Esophagus squamous epithelium (tissue), 5 donors: ENCODE measurements at places on chromosomes 16 and 17.

DNA sequence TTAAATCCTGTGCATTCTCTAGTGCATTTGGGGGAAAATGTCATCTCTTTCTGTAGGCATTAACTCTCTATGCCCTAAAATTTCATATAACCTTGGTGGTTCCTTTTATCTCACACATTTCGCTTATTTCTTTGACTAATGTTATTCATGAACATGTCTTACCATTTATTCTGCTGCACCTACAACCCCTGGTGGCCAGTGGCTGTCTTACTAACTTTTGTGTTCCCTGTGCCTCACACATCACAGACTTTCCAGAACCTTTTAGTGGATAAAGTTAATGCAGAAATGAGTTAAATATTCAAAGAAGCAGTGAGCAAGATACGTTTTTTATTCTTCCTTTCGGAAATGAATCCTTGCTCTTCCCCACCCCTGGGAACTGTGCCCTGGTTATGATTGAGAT, 111.9 kb downstream of the CDH13 start:
- no peak for DNase-seq

GRCh38 chr17:3843935-3844516, 2.0 kb downstream of the NCBP3 start:
- DNase-seq: no peak

GRCh38 chr17:42116705-42117396, 4.3 kb downstream of the KAT2A start:
- DNase-seq: peak; percentile 42

GRCh38 chr17:77572851-77573250, 385.7 kb upstream of the TNRC6C start:
- DNase-seq: no peak

- DNase-seq: no peak
Measured at GRCh38 chr16:29198731-29199521, 207.6 kb downstream of the NPIPB11 start.

- DNase-seq: no peak
Measured at GRCh38 chr17:77286641-77287431, 146.1 kb downstream of the SEC14L1 start.

GRCh38 chr16:11078812-11079459, 134.6 kb downstream of the CLEC16A start:
- DNase-seq: no peak

- no peak for DNase-seq
Measured at GRCh38 chr17:64236827-64237403, 26.1 kb downstream of the TEX2 start.

DNA sequence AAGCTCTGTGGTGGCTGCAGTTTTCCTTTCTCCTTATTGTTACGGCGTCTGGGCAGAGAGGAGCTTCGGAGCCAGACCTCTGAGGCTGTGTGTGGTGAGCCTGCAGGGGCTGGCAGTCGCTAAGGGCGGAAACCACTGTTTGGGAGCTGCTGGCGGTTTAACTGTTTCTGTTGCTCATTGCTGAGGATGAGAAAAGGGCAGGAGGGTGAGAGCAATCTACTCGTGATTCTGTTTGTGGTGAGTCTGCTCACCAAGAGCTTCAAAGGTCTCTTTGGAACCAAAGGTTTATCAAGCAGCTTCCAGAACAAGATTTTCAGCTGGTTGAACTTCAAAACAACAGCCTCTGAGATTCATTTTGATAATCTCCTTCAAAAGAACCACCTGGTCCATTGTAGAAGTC, 143.9 kb downstream of the ANKFN1 start:
- no peak for DNase-seq

DNA sequence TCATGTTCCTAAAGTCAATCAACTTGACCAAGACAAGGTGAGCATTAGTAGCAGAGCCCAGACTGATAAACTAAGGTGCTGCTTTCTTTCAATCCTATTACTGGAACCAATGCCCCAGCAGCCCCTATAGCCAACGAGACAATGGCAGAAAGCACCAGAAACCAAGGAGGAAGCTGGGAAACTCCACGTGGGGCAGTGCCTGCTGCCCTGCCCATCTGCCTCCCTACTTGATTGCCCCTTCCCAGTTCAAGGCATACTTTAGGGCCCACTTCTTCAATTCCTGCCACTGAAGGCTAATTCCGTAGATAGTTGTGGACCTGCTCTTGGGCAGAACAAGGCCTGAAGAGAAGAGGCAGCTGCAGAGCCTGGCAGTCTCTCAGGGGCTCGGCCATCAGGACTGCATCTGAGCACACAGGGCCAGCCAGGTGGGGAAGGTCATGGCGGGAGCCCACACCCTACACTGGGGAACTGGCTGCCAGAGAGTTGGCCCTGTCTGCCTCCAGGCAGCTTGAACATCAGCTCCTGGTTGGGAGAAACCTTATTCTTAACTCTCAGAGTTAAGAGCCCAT, 30.9 kb downstream of the WSB1 start:
- no peak for DNase-seq

DNA sequence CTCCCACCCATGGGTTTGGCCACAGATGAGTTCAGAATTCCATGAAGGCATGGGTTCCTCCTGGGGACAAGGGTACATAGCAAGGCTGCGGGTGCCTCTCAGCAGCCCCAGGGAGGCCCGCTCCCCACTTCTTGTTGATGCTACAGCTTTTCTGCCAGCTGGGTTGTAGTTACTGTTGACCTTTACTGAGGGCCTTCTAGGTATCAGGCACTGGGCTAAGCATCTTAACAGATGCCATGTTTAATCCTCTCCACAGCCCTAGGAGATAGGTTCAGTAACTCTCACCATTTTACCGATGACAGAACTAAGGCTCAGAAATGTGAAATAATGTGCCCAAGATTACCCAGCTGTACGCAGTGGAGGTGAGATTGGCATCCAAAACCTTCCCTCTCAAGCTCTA, 54.3 kb upstream of the DLX4 start:
- no peak for DNase-seq

DNA sequence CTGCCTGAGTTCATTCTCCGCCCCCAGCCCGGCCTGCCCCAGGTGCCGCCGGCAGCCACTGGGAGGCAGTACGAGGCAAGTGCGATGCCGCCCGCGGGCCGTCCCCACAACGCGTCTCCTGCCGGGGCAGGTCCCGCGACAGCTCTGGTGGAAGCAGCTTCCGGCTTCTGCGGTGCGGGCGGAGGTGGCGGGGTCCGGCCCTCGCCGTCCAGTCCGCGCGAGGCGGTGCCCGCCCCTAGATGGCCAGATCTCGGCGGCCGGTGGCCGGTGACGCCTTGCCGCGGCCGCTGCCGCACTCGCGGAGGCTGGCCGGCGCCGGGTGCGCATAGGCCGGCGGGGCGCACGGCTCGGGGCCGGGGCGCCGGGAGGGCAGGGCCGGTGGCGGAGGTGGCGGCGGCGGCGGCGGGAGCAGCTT, 1.8 kb downstream of the GJD3 start:
- no peak for DNase-seq

DNA sequence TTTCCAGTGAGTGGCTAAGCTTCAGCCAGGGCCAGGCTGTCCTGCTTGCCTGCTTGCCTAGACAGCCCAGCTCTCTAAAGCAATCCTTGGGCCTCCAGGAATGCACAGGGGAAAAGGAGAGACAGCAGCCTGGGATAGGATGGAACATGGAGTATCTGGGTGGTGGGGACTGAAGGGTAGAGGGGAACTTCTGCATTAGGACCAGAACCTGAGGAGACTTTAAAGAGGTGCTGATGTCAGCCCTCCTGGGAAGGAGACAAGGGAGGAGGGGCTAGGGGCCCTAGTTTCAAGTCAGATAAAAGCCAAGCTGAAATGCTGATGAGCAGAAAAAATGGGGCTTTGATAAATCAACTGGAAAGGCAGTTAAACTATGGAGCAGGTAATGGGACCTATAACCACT, 1.8 kb downstream of the HOXB7 start:
- DNase-seq: no peak

- no peak for DNase-seq
Measured at GRCh38 chr17:29007860-29008455, 2.1 kb upstream of the SEZ6 start.

DNA sequence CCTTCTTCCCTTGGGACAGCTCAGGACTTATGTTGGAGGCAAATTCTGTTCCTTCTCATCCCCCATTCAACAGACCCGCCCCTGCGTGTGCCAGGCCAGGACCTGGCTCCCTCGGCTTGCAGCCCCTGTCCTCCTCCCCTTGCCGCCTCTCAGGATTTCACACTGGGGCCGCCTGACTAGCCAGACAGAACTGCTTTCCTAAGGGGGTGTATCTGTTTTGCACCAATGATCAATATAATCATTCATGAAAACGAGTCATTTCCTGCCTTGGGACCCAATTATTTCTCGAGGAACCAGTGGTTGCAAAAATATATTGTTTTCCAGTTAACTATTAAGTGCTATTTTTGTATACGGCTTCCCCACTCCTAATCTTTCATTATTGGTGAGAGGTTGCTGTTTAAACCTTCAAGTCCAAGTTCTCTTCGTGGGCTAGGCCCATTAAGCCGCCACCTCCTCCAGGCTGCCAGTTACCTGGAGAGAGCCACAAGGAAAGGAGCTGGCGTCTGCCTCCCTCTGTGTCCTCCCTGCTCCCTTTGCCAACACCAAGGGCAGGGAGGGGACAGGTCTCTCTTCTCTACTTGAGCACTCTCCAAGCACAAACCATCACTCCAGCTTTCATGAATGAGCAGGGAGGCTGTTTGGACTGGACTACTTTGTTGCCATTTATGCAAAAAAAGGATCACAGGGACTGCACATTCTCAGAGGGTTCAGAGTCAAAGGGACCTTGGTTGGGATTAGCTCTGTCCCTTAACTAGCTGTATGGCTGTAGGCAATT, 8.9 kb downstream of the DCAKD start:
- no peak for DNase-seq
